ENCODE measurements at places on chromosomes 6 and 20.
A peak's percentile ranks its signal among the peaks of the same experiment; 100 is the strongest.

GRCh38 chr6:129195643-129196042, 312.7 kb downstream of the LAMA2 start:
- DNase-seq = no peak

- DNase-seq = peak; percentile 37
These were observed 25.8 kb downstream of the BHLHE23 start for GRCh38 chr20:62980970-62981369.

DNA sequence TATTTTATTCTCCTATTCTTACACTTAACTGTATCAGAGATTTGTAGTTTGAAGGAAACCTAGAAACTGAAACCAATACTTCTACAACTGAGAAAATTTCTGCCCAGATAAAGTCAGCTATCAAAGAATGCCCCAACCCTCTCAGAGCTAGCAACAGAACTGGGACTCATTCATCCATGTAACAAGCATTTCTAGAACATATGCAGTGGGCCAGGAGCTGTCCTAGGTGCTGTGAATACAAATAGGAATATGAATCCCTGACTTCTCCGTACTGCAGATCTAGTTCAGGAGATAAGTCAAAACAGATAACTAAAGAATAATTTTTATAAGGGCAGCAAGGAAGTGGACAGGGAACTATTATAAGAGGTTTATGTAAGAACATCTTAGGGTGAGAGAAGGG, 654.1 kb upstream of the NOX3 start:
- DNase-seq = no peak

- DNase-seq = no peak
These were observed 14.1 kb downstream of the OPRM1 start for GRCh38 chr6:154053141-154053540.

- no peak for DNase-seq
These were observed 930.2 kb downstream of the TFAP2A start for GRCh38 chr6:9484686-9485085.

- DNase-seq = no peak
These were observed 77.4 kb upstream of the ENPP5 start for GRCh38 chr6:46248143-46248542.

GRCh38 chr6:143119260-143119659, 58.6 kb downstream of the AIG1 start:
- no peak for DNase-seq

- peak; percentile 17 for DNase-seq
These were observed 493 bp downstream of the CRYBG1 start for GRCh38 chr6:106360989-106361430.

Measured in CD4-positive, alpha-beta T cell treated with Interleukin-1 beta for 1 hour (primary cell).